ENCODE measurements at places on chromosomes 4 and X. TPM values are rescaled to one million over a fixed set of nuclear protein-coding genes. Genes with fewer than 3 reads are reported as not detected.

The UPF3B gene
- total RNA-seq = 7.7 TPM

The SAGE1 gene
- not detected for total RNA-seq

The TMEM271 gene
- total RNA-seq = not detected

GRCh38 chr4:73181231-73181630 lies 77.4 kb downstream of the ANKRD17 start:
- H3K36me3 ChIP-seq = no peaks in the 10 kb centered on the region
- no peak overlapping the region for H3K4me3 ChIP-seq
- H3K27ac ChIP-seq = no peak overlapping the region
- H3K4me1 ChIP-seq = peaks cover 1% of the 10 kb centered on the region
- no peak for DNase-seq
- no peaks in the 10 kb centered on the region for H3K27me3 ChIP-seq

The ZNF630 gene
- 4.3 TPM for total RNA-seq

The TMEM35A gene
- 3.0 TPM for total RNA-seq

- no peak overlapping the region for H3K4me3 ChIP-seq
- no peak overlapping the region for H3K27ac ChIP-seq
- H3K4me1 ChIP-seq = no peaks in the 10 kb centered on the region
- H3K27me3 ChIP-seq = no peaks in the 10 kb centered on the region
- H3K36me3 ChIP-seq = no peaks in the 10 kb centered on the region
Observed at GRCh38 chr4:171334549-171334948, 478.7 kb upstream of the GALNTL6 start.

DNA sequence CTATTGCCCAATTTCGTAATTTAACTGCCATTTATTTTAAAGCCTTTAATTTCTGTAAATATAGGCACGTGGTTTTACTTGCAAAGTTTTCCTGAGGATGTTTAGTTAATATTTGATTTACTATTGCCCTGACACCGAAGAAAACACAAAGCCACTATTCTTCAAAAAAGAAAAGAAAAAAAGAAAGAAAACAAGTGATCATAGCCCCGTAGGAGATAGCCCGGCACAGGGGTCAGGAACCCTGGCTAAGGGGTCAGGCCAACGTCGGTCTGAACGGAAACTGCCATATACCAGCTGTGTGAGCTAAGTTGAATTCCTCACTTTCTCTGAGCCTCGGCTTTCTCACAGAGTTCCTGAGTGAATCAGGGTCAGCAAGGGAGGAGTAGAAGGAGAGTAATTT lies 17.7 kb upstream of the LAMP2 start:
- H3K4me1 ChIP-seq = no peaks in the 10 kb centered on the region
- no peak overlapping the region for H3K4me3 ChIP-seq
- H3K36me3 ChIP-seq = no peaks in the 10 kb centered on the region
- no peak for DNase-seq
- H3K27ac ChIP-seq = no peak overlapping the region

GRCh38 chr4:22237846-22238494 lies 277.9 kb downstream of the ADGRA3 start:
- no peak overlapping the region for H3K27ac ChIP-seq
- no peak overlapping the region for H3K4me3 ChIP-seq
- no peaks in the 10 kb centered on the region for H3K36me3 ChIP-seq
- no peaks in the 10 kb centered on the region for H3K4me1 ChIP-seq

The CRMP1 gene
- total RNA-seq = 1.3 TPM

DNA sequence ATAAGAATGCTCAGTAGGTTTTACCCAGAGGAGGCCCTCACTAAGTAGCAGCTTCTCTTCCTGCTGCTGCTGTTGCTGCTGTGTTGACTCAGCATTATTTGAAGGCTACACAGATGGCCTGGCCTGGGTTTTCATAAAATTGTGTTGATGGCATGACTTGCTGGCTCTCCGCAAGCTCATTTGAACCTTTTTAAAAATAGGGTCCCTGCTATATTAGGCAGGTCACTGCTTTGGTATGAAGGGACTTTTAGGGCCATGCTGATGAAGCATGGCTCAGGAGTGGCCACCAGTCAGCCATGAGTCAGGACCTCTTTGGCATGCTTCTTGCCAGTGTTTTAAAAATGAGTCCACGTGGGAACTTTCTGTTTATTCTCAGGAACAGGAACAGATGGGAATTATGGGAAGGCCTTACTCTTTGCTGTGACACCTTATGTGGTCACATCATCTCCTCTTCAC lies 128.7 kb downstream of the MID1IP1 start:
- no peak overlapping the region for H3K4me3 ChIP-seq
- H3K27me3 ChIP-seq = no peaks in the 10 kb centered on the region
- H3K4me1 ChIP-seq = no peaks in the 10 kb centered on the region
- DNase-seq = no peak
- H3K36me3 ChIP-seq = no peaks in the 10 kb centered on the region

- H3K36me3 ChIP-seq = no peaks in the 10 kb centered on the region
- H3K27ac ChIP-seq = no peak overlapping the region
- no peaks in the 10 kb centered on the region for H3K4me1 ChIP-seq
- no peak for DNase-seq
- H3K27me3 ChIP-seq = no peaks in the 10 kb centered on the region
Observed at GRCh38 chrX:151753313-151754046, 18.9 kb downstream of the CNGA2 start.

GRCh38 chrX:42869659-42870476 lies 91.9 kb upstream of the PPP1R2C start:
- no peaks in the 10 kb centered on the region for H3K27me3 ChIP-seq
- no peak overlapping the region for H3K4me3 ChIP-seq
- H3K4me1 ChIP-seq = no peaks in the 10 kb centered on the region
- no peaks in the 10 kb centered on the region for H3K36me3 ChIP-seq
- H3K27ac ChIP-seq = no peak overlapping the region

- peak; percentile 28 for DNase-seq
- no peak overlapping the region for H3K4me3 ChIP-seq
Observed at GRCh38 chrX:40945361-40945713, 139.9 kb upstream of the USP9X start.

The CSAG3 gene
- total RNA-seq = not detected

DNA sequence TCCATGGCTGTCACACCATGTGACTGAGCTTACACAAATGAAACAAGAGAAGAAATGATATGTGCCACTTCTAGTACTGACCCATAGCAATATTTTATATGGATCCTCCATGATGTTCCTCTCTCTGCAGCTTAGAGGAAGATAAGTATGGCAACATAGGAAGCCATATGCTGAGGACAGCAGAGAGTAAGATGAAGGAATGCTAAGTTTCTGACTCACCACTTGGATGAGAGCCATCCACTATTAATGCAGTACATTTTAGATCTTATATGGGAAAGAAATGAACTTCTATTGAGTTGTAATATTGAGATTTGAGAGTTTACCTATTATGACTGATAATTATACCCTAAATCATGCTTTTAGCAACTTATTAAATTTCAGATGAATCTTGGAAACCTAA lies 386.9 kb upstream of the MAOA start:
- no peak overlapping the region for H3K27ac ChIP-seq
- H3K4me1 ChIP-seq = no peaks in the 10 kb centered on the region
- H3K36me3 ChIP-seq = no peaks in the 10 kb centered on the region
- no peaks in the 10 kb centered on the region for H3K27me3 ChIP-seq

DNA sequence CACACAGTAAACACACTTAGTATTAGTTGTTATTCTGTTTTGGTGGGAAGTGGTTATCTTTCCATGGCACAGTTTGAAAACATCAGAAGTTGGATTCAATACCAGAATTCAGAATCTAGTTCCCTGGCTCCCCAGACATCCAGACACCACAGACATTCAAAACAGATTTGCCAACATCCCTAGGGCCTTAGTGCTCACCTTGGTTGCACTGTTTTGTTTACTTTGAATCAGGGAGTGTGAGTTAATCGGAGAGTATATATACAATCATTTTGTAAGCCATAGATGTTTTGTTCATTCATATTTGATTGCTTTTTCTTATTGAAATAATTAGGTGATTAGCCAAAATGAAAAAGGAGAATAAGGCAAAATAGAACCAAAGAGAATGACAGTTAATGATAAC lies 324.7 kb upstream of the CLNK start:
- no peaks in the 10 kb centered on the region for H3K27me3 ChIP-seq
- no peak overlapping the region for H3K27ac ChIP-seq
- no peaks in the 10 kb centered on the region for H3K36me3 ChIP-seq
- no peaks in the 10 kb centered on the region for H3K4me1 ChIP-seq
- no peak for DNase-seq

DNA sequence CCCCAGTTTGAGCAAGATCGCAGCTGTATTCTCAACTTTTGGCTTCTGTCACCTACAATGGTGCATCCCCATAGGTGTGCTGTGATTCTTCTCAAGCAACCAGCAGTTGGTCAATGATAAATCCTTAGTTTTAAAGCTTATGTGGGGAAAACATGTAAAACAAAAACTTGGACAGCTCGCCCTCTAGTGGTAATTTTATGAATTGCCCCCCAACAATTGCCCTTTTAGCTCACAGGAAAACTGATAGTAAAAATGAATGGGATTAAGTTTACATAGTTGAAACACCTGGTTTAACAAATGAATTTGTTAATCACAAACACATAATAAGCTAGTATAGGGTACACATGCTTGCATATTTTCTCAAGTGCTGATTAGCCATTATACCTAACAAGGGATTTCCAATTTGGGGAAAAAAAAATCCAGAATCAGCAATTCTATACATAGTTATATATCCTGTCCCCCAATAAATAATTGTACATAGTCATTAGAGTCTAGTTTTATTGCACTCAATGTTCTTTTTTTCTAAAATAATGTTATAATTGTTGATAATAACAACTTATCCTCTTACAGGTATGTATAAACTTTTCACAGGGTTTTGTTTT lies 30.1 kb downstream of the TEX13A start:
- no peaks in the 10 kb centered on the region for H3K27me3 ChIP-seq
- H3K36me3 ChIP-seq = no peaks in the 10 kb centered on the region
- no peak overlapping the region for H3K27ac ChIP-seq

The MAGEE2 gene
- total RNA-seq = not detected

- no peaks in the 10 kb centered on the region for H3K36me3 ChIP-seq
- DNase-seq = no peak
- H3K27ac ChIP-seq = no peak overlapping the region
- H3K4me3 ChIP-seq = no peak overlapping the region
Observed at GRCh38 chr4:2251795-2252529, 9.9 kb downstream of the MXD4 start.

DNA sequence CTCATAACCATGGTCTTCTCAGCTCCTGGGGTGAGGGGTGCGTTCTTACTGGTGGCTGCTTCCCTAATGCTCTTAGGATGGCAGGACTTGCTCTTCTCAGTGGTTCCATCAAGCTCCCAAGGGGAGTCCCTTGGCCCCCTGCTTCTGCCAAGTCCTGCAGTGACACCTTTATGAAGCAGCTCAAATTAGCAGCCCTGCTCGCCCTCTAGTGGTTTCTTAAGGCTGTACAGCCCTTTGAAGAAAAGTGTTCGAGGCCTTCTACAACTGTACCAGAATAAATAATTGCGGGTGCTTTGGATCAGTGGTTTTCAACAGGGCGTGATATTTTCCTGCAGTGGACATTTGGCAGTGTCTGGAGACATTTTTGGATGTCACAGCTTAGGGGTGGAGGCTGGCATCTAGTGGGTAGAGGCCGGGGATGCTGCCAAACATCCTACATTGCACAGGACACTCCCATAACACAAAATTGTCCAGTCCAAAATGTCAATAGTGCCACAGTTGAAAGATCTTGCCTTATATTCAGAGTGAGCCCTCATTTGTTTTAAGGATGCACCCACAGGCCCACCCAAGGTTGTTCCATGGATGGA lies 204.7 kb upstream of the S100G start:
- no peaks in the 10 kb centered on the region for H3K27me3 ChIP-seq
- no peak overlapping the region for H3K4me3 ChIP-seq
- H3K36me3 ChIP-seq = no peaks in the 10 kb centered on the region
- H3K4me1 ChIP-seq = no peaks in the 10 kb centered on the region
- DNase-seq = no peak

The AFF1 gene
- 56.8 TPM for total RNA-seq

DNA sequence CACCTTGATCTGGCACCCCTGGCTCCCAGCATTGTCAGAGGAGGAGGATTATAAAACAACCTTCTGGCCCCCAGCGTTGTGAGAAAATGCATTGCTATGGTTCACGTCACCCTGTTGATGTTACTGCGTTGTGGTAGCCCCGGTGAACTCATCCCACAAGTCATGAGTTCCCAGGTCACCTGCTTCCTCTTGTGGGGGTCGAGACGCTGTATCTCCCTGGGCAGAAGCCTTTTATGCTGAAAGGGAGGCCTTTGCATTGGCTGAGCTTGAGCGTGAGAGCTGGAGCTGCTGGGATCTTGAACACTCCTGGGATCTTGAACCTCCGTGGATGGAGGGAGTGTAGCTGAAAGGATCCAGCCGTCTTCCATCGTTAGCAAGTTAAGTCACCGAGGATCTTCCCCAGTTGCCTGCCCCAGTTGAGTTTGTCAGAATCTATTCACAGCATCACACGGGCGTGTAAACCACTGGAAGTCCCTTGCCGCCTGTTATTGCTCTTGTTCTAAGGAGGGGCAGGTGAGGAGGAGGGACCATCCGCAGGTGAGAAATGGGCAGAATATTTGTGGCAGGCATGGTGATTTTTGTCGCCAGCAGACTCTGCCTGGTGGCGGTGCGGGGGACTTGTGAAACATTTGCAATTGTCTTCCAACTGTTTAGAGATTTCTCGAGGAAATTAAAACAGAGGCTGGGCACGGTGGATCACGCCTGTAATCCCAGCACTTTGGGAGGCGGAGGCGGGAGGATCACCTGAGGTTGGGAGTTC lies 299.9 kb downstream of the ASMT start:
- no peak overlapping the region for H3K4me3 ChIP-seq
- H3K27me3 ChIP-seq = no peaks in the 10 kb centered on the region
- DNase-seq = no peak

GRCh38 chrX:123822965-123823364 lies 36.9 kb upstream of the XIAP start:
- no peak overlapping the region for H3K27ac ChIP-seq
- no peak for DNase-seq
- no peaks in the 10 kb centered on the region for H3K36me3 ChIP-seq
- no peak overlapping the region for H3K4me3 ChIP-seq

The INTS6L gene
- total RNA-seq = 18.7 TPM

The TMPRSS11D gene
- total RNA-seq = not detected

DNA sequence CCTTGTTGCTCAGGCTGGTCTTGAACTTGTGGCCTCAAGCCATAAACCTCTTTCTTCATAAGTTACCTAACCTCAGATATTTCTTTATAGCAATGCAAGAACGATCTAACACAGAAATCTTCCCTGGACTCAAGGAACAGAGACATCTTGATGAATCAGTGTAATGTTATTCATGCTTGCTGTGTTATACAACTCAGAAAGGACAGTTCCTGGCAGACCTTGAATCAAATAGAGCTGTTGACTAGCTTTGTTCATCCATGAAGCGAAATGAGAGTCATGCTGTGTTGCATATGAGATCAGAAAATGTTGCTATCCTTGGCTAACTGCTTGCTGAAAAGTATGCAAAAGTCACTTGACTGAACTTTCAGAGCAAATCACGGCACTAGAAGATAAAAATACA lies 72.6 kb upstream of the ARHGAP24 start:
- H3K27me3 ChIP-seq = no peaks in the 10 kb centered on the region
- H3K4me3 ChIP-seq = no peak overlapping the region
- no peak overlapping the region for H3K27ac ChIP-seq
- H3K36me3 ChIP-seq = no peaks in the 10 kb centered on the region

All from ovary (tissue), 10 donors.